Stimulated activated CD8-positive, alpha-beta memory T cell treated with anti-CD3 and anti-CD28 coated beads, Interleukin-4, amount 100 ng/mL, for 4 hours (primary cell): ENCODE measurements at places on chromosomes 1 and 21.

- no peak for DNase-seq
Measured at GRCh38 chr1:53160924-53161378, 18.5 kb upstream of the SLC1A7 start.

GRCh38 chr1:119861547-119861946 lies 34.8 kb downstream of the ADAM30 start:
- no peak for DNase-seq

- no peak for DNase-seq
Measured at GRCh38 chr1:224786533-224787250, 142.8 kb upstream of the DNAH14 start.

- no peak for DNase-seq
Measured at GRCh38 chr1:58781541-58782177, 2.2 kb downstream of the JUN start.

GRCh38 chr1:96764469-96764868 lies 42.9 kb downstream of the PTBP2 start:
- DNase-seq: no peak

GRCh38 chr1:175195798-175196197 lies 3.2 kb upstream of the KIAA0040 start:
- no peak for DNase-seq

GRCh38 chr1:86788300-86789206 lies 84.2 kb downstream of the SH3GLB1 start:
- no peak for DNase-seq

DNA sequence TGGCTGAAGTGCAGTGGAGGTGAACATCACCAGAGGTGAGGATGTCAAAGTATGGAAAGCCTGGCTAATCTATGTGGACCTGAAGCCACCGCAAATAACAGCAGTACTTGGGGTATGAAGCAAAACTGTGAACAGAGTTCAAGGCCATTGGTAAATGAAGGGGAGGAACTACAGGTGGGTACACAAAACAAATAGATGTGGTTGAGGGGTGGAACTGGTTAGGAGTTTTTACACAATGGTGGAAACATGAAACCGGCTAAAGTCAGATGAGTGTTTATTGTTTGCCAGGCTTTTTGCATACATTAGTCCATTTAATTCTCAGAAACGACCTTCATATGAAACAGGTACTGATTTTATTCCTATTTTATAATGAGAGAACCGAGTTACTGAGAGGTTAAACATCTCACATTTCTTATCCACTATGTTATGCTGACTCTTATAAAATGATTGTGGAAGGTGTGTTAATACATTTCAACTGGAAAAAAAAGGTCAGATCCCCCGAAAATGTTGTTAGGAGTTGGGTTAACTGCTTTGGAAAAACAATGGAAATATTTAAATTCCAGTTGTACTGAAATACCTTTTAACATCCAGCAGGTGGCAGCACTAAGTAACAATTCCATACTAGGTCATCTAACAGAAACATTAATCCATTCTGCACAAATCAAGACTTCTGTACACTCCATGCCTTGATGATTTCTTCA lies 44.3 kb upstream of the GTF2B start:
- no peak for DNase-seq

DNA sequence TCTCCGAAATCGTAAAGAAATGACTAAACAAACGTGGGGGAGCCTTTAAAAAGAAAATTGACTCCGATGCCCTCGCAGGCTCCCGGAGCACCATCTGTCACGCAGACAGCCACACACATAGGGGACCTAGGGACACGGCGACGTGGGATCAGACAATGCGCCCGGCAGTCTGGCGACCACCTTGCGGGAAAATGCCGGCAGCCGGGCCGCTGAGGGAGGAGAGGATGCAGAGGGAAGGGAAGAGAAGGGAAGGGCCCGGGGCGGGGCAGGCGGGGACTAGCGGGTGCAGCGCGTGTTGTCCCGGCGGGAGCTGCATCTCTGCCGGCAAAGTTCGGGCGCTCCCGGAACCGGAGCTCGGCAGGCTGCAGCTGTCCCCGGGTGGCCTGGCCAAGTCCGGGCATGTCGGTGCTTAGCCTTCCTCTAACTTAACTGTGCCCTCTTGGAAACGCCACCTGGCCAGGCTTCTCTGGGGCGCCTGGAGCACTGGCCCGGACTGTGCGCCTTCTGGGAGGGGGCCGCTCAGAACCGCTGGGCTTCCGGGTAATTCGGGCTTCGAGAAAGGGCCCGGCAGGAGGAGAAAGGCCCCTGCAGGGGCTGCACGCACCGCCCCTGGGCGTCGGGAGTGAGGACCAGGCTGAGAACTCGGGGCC lies 1.8 kb downstream of the NHLH2 start:
- DNase-seq: no peak

GRCh38 chr1:229835226-229835625 lies 209.2 kb downstream of the URB2 start:
- no peak for DNase-seq

- no peak for DNase-seq
Measured at GRCh38 chr1:175254190-175254589, 61.6 kb upstream of the KIAA0040 start.

- no peak for DNase-seq
Measured at GRCh38 chr1:64956010-64956640, 10.2 kb downstream of the JAK1 start.

- DNase-seq: no peak
Measured at GRCh38 chr1:197092491-197093023, 25.5 kb upstream of the F13B start.

- DNase-seq: no peak
Measured at GRCh38 chr1:87706203-87706602, 377.5 kb downstream of the LMO4 start.

GRCh38 chr1:21534674-21535378 lies 25.6 kb downstream of the ALPL start:
- no peak for DNase-seq

DNA sequence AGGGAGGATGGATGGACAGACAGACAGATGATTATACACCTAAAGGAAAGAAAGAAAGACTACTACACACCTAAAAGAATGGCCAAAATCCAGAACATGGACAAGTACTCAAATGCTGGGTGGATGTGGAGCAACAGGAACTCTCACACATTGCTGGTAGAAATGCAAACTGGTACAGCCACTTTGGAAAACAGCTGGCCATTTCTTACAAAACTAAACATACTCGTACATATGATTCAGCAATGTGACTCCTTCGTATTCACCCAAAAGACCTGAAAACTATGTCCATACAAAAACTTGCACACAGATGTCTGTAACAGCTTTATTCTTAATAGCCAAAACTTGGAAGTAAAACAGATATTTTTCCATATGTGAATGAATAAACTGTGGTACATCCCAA lies 51.3 kb downstream of the PRPF38A start:
- DNase-seq: no peak

DNA sequence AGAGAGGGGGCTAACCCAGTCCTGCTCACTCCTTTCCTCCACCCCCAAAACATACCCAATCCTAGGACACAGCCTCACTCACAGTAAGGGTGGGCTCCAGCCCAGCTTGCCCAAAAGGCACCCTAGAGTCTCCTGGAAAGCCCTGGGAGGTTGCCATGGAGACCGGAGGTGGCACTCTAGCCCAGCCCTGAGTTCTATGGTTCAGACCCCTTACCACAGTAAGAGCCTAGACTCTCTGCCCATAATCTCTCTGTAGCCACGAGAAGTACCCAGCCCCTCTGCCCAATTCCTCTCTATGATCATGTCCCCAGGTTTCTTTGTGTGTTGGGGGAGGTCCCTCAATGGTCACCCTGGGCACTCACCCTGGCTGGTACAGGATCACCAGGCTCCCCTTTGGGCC lies 14.4 kb downstream of the COL16A1 start:
- no peak for DNase-seq

- DNase-seq: no peak
Measured at GRCh38 chr1:247452447-247453039, 5.4 kb downstream of the OR2B11 start.

- DNase-seq: no peak
Measured at GRCh38 chr1:72623299-72623708, 341.0 kb upstream of the NEGR1 start.

GRCh38 chr1:104780470-104781078 lies 1030.9 kb downstream of the AMY1C start:
- no peak for DNase-seq

DNA sequence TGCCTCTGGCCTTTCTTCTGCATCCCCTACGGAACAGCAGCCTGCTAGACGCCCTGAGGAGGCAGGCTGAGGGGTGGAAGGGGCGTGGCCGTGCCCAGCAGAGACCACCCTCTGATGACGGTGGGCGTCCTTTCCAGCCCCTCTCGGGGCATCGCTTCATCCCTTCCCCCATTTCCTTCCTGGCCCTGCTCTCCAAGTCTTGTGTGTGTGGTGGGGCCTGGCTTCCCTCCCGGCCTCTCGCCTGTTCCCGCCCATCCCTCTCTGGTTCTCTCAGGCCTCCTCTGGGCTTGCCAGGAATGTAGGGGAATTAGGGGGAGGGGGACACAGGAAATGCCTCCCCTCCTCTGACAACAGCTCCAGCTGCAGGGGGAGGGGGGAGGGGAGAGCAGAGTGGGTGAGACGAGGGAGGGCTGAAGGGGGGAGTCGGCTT lies 51.1 kb downstream of the SKI start:
- DNase-seq: no peak

GRCh38 chr1:41109310-41110197 lies 88.0 kb upstream of the SLFNL1 start:
- no peak for DNase-seq

- no peak for DNase-seq
Measured at GRCh38 chr1:241611063-241611462, 29.1 kb downstream of the CHML start.

DNA sequence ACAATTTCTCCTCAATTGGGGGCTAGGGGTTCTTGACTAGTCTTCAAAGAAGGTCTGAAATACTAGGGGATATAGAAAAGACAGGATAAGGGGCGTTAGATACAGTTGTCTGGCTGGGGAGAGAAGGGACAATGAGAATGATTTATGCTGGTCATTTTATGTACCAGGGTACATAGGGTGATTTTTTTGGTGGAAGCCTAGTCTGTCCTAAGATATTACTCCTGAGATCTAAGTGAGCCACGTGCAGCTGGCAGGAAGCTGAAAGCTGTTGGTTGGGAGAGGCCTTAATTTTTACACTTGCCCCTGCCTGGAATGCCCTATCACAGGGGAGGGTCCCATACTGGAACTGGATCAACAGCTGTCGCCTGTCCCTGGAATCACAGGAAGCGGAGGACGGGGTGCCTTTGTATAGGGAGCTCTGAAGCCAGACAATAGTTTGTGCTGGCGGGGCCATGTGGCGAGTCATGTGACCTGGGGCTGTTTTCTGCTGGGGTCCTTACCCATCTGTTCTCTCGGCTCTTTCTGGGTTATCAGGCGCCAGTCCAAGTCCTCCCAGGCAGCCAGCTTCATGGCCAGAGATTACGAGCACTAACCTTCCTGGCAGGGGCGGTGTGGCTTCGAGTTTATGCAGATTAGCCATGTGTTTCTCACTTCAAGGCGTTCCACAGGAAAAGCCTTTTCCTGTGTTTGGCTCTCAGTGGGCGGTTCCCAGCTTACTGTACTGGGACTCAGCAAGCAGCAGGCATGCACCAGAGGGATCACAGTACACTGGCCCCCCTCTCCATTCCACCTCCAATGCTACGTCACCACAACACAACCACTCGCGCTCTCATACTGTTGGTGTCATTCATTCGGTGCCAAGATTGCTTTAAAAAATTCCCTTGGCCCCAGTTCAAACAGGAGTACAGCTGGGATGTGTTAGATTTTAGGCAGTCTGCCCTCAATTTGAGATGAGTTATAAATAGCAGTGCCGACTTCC lies 27.5 kb downstream of the ARID1A start:
- peak; percentile 16 for DNase-seq

GRCh38 chr21:32940079-32941014 lies 85.4 kb upstream of the OLIG2 start:
- DNase-seq: no peak

GRCh38 chr1:1176931-1177330 lies 3.3 kb downstream of the TTLL10 start:
- no peak for DNase-seq

GRCh38 chr1:150619576-150620509 lies 9.6 kb downstream of the ENSA start:
- DNase-seq: no peak

- DNase-seq: no peak
Measured at GRCh38 chr1:229225331-229225782, 45.6 kb upstream of the RAB4A start.

GRCh38 chr1:109864047-109864822 lies 46.4 kb upstream of the CSF1 start:
- no peak for DNase-seq

- no peak for DNase-seq
Measured at GRCh38 chr1:52403566-52404115, 582 bp downstream of the ORC1 start.

- DNase-seq: no peak
Measured at GRCh38 chr1:200783926-200784325, 45.2 kb downstream of the CAMSAP2 start.

- DNase-seq: no peak
Measured at GRCh38 chr1:193486671-193487229, 300.3 kb upstream of the B3GALT2 start.

DNA sequence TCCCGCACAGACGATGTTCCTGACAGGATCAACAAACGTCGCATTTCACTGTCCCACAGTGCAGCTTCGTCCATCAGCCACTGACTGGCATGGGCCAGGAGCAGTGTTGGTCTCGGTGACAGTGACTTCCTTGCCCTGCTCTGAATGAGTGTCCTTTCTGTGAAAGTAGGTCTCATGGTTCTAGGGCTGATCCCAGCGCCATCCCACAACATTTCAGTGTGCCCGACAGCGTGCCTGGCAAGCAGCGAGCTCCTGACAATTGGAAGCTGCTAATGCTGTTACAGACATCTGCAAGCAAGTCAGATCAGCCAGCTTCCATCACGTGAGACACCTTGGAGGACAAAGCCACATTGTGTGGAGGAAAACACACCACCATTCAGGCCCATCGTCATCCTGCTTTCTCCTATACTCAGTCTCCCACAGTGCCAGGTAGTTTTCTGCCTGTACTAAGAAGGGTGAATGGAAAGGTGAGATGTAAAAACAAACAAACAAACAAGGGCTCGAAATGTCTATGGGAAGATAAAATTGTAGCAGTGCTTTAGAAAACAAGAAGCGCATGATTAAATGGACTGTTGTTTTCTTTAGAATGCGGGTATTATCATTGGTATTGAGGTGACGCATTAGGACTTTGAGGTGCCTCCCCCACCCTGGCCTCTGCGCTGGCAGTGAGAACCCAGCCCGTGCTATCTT lies 21.9 kb downstream of the ERRFI1 start:
- no peak for DNase-seq

GRCh38 chr1:200042119-200042551 lies 14.6 kb downstream of the NR5A2 start:
- no peak for DNase-seq

DNA sequence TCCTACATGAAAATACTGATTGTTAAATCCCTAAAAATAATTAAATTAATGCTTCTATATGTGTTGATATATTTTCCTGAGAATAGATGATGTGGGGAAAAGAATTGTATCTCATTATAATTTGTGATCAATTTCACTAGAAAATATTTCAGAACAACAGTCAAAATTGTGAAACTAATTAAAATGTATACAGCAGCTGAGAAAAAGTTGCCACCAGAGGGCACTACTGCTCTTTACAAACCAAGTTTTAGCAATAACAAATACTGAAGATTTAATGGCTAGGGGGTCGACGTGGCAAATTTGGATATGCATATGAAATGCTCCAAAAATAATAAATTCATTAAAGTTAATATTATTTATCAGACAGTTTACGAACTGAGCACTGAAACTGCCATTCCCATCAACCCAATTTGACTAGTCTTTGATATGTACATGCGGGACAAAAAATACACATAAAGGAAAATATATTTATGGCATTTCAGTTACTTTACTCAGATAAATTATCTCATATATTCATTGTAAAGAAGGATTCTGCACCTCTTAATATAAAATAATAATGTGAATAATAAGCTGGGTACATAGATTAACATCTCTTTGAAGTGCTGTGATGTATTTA lies 96.3 kb upstream of the TMPRSS15 start:
- no peak for DNase-seq

- DNase-seq: no peak
Measured at GRCh38 chr21:32626621-32627196, 14.5 kb upstream of the CFAP298 start.
